ENCODE measurements at places on chromosomes 1 and 21.

DNA sequence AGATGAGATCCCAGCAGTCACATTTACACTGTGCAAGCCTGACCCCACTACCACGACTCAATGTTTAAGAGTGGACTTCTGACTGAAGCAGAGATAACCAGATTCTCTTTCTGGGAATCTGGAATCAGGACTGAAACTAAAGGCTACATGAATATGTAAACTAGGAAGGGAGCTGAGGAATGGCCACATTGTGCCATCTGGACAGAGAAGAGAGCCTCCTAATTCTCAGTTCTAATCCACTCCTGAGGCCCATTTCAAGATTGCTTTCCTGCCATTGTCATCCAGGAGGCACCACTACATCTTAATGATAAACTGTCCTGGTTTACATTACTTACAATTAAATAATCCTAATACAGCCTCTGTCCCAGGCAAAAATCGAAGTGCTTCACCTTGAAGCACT is 6.5 kb downstream of the PAXBP1 start:
- peaks cover 52% of the 10 kb centered on the region for H3K36me3 ChIP-seq
- H3K27ac ChIP-seq, result no peak overlapping the region
- H3K27me3 ChIP-seq, result no peaks in the 10 kb centered on the region
- DNase-seq, result no peak
- peaks cover 10% of the 10 kb centered on the region for H3K4me1 ChIP-seq

GRCh38 chr1:80919426-80919825 is 881.3 kb upstream of the ADGRL2 start:
- H3K4me1 ChIP-seq, result no peaks in the 10 kb centered on the region
- no peaks in the 10 kb centered on the region for H3K36me3 ChIP-seq
- no peak overlapping the region for H3K27ac ChIP-seq
- DNase-seq, result no peak

DNA sequence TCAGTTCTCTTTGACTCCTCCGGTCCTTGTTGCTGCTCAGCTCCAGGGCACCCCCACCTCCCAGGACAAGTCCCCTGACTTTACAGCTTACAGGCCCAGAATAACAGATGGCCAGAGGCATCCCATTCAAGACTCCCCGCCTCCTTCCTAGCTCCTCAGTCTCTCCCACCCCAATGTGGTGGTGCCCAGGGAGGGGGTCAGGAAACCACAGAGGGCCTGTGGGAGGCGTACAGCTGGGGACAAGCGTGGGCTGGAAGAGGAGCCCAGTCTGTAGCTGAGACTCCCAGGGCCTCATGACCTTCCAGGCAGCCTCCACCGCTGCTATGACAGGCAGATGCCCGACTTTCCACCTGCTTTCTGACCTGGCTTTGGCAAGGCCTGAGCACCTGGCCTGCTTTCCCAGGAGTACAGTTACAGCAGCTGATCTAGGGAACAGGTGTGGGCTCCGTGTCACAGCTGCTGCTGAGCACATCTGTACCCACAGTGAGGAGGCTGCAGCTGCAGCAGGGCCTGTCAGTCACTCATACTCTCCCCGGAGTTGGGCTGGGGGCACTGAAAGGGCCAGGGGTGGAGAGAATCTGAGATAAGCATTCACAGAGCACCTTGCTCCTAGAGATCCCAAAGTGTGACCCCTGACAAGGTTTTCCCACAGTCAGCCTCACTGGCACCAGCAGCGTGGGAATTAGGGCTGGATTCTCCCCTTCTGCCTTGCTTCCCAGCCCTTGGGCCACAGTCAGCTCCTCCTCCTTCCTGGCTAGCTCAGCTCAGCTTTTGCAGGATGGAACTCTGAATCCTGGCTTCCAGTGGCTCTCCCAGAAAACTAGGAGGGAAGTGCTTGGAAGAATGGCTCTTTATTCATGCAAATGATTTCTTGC is 7.1 kb upstream of the NAV1 start:
- DNase-seq, result no peak
- H3K4me1 ChIP-seq, result no peaks in the 10 kb centered on the region
- H3K36me3 ChIP-seq, result no peaks in the 10 kb centered on the region

DNA sequence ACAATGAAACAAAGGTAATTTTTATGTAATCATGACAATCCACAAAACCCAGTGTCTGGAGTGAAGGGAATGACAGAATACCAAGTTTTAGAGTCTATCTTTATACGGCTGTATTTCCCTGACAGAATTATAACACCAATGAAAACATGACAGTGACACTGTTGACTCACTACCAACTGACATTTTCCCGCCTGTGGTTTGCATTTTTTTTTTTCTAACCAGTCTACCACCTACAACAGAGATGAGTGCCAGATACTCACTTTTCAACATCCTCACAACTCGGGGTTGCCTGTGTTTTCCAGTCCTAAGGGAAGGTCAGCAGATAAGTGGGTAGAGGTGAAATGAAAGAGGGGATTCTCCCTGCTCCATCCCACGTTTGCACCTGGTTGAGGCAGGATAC is 118.9 kb downstream of the KCNJ6 start:
- H3K4me1 ChIP-seq, result no peaks in the 10 kb centered on the region
- no peak for DNase-seq
- peaks cover 7% of the 10 kb centered on the region for H3K27me3 ChIP-seq
- no peak overlapping the region for H3K4me3 ChIP-seq
- H3K36me3 ChIP-seq, result no peaks in the 10 kb centered on the region

DNA sequence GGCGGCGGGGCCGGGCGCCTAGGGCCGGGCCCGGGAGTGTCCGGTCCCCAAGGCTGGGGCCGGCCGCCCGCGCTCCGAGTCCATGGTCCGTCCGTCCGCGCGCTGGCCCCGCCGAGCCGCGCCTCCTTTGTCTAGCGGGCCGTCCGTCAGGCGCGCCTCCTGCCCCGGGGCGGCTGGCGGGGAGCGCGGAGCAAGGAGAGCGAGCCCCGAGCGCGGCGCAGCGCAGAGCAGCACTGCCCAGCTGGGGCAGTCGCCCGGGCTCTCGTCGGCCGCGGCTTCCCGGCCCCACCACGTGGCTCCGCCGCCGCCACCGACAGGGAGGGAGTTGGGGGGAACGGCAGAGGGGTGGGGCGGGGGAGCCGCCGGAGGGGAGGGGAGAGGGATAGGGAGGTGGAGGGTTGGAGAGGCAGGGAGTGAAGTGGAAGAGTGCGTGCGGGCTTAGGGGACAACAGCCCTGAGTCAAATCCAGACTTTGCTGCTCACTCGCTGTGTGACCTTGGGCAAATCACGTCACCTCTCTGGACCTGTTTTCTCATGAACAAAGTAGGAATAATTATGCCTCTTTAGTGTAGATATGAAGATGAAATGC is at the start of gene NKAIN1:
Gene NKAIN1 (minus strand): TSS at position 235 of the 589 bp plus-strand sequence. CDS start 340 bp downstream, outside the sequence.
- H3K4me1 ChIP-seq, result no peaks in the 10 kb centered on the region
- DNase-seq, result no peak
- H3K27ac ChIP-seq, result no peak within 1 kb of the TSS
- H3K36me3 ChIP-seq, result no peaks in the 10 kb centered on the region
- H3K27me3 ChIP-seq, result peaks cover 53% of the 10 kb centered on the region
- no peak within 1 kb of the TSS for H3K4me3 ChIP-seq

Measured in T-cell (primary cell).